ENCODE measurements at places on chromosomes 3 and 15.

DNA sequence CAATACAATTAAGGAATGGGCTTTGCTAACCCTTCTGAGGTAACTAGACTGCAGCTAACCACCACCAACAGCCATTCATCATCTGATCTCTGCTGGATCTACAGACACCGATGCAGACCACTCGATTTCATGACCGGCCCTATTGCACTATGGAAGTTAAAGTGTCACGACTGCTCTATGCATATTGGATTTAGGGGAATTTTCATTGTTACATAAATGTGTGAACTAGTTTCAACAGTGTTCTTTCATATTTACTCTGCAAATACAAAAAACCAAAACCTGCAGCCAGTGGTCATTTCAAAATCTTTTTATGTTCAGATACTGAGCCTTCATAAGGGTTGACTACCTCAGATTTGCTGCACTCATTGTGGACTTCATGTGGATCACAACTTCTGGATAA, 14.5 kb downstream of the CDV3 start:
- DNase-seq = no peak

GRCh38 chr3:99393961-99394360, 244.4 kb upstream of the COL8A1 start:
- DNase-seq = no peak

- DNase-seq = no peak
Observed at GRCh38 chr3:12170207-12170606, 11.5 kb upstream of the TIMP4 start.

GRCh38 chr3:186264608-186265400, 97.2 kb downstream of the DGKG start:
- no peak for DNase-seq

GRCh38 chr15:55587321-55588069, 650 bp downstream of the PYGO1 start:
- no peak for DNase-seq
